ENCODE measurements at places on chromosomes 12 and 14.

- no peak for DNase-seq
Measured at GRCh38 chr12:124229520-124229919, 65.4 kb upstream of the RFLNA start.

GRCh38 chr12:49824895-49825294, 3.3 kb downstream of the NCKAP5L start:
- DNase-seq = no peak

DNA sequence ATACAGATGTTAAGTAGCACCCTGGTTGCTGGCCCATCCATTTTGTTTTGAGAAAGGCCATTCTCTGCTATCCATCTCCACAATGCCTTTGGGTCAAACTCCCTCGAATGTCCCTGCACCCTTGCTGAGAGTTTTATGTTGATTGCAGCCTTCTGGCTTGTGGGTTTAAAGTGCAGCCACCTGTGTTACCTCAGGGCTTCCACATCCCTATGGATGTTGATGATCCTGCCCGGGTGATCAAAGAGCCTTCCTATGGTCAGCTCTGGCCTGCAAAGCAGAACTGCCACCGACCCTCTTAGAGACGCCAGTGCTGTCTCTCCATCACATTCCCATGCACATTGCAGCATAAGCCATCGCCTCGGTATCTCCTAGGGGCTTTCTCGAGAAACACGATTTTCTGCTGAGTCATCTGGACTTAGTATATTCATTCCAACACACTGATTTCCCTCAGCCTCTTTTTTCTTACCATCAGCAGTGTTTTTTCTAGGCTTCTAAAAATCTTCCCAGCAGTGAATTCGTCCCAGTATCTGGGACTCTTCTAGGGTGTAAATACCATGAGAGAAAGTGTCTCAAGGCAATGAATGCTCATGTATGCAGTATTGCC, 585.7 kb upstream of the TMEM132C start:
- DNase-seq = no peak

GRCh38 chr12:50070314-50071060, 13.1 kb downstream of the ASIC1 start:
- peak; percentile 15 for DNase-seq

- DNase-seq = no peak
Measured at GRCh38 chr14:81839056-81839455, 305.4 kb upstream of the SEL1L start.

DNA sequence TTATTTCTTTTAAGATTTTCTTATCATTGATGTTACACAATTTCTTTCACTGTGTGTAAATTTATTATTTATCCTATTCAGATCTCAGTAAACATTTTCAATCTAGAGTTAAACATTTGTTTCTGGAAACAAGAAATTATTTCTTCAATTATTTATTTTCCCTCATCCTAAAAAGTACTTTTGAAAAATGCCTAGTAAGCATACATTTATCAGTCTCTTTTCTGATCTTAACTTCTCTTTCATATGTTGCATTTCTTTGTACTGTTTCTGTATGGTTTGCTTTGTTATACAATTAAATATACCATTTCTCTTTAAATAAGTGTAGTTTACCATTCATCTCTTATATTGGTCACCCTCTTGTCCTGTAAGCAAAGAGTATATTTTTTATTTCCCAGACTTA, 263.2 kb downstream of the C12orf50 start:
- DNase-seq = no peak

GRCh38 chr14:90140956-90141316, 79.1 kb downstream of the KCNK13 start:
- DNase-seq = no peak

GRCh38 chr14:57302883-57303282, 34.1 kb downstream of the AP5M1 start:
- no peak for DNase-seq

DNA sequence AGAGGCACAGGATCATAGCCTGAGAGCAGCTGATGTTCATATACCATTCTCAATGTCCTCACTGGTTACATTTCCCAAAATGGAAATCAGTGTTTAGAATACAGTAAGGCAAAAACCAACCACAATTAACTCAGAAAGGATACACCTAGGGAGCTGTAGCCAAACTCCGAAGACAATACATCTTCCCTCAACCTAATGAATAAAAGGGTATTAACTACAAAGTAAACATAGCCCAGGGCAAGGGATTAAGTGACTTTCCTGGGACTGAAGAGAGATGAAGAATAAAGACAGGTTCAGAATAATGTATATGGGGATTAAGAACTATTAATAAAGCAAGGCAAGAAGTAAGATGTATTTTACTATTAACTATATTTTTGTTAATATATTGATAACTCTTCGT, 79.5 kb downstream of the RPS29 start:
- DNase-seq = no peak
